ENCODE measurements at places on chromosomes 16 and 17.

- no peak for DNase-seq
These were observed 42.1 kb downstream of the USP31 start for GRCh38 chr16:23107117-23107516.

GRCh38 chr17:9002606-9003354 lies 18.5 kb upstream of the NTN1 start:
- DNase-seq = peak; percentile 84

DNA sequence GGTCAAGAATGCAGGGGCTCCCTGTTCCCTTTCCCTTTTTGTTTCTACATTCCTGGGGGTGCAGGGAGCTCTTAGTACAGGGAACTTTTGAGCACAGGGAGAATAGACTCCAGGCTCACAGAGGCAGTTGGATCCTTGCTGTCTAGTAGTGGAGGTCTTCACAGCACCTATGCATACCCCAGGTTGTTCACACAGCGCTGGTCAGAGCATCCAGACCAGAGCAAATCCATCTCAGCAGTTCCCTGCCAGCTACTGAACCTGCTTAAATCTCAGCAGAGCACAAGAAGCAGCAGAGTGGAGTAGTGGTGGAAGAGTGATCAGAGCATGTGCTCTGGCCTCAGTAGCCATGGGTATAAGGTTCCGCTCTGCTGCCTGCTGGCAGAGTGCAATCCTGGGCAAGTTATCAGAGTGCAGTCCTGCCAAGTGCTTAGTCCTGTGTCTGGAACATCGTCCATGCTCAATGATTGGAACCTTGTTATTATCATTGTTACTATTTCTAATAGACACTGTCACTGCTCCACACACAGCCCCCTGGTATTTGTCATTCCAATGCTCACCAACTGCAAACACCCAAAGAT lies 220.4 kb downstream of the CBLN1 start:
- no peak for DNase-seq

DNA sequence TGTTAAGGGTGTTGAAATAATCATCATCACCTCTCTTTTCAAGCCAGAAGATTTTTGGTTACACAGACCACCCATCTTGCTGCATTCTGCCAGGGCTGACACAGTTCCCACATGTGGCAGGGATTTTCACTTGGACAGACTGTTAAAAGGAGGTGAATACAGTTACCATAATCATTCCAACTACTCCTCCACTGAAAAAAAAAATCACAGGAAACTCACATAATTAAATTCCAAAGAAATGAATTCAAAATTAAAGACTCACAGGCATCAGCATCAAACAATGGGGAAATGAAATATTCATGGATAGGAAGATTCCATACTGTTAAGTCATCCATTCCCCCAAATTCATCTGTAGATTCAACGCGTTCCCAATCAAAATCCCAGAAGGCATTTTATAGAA lies 209.4 kb downstream of the MRTFB start:
- peak; percentile 77 for DNase-seq

DNA sequence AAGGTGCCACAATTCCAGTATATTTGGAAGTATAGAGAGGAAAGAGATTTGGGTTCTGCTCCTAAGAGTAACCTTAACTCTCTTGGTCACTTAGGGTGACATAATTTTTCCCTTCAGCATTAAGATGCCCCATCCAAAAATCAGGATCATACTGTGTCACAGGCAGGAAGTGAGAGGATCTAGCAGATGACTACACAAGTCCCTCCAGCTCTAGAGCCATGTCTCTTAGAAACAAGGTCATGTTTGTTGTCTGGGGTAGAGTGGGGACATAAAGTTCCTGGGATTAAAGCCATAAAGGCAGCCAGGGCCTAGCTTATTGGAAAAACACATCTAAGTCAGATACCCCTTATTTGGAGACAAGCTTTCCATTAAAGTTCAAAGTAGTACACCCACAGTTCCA lies 2.7 kb downstream of the CCL8 start:
- DNase-seq = no peak

- DNase-seq = peak; percentile 19
These were observed 343.0 kb upstream of the CDH5 start for GRCh38 chr16:66023481-66023880.

- no peak for DNase-seq
These were observed 250.7 kb upstream of the MYOCD start for GRCh38 chr17:12415031-12415430.
